ENCODE measurements at places on chromosomes 16 and 17.

DNA sequence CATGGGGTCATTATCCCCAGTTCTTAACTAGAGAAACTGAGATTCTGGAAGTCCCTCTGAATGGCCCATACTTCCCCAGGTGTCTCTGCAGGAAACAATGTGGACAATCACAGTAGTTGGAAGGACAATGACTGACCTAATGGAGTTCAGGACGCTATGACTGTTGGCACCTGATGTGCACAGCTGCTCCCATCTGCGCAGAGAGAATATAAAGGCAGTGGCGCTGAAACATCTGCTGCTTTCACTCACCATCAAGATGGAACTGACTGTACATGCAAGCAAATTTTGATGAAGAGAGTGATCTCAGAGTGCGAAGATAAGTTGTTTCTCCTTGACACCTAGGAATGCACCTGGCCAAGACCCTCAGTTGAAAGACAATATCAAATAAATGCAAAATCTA, 395.7 kb upstream of the ASIC2 start:
- no peak for DNase-seq

- DNase-seq, result peak; percentile 72
These were observed 152.2 kb downstream of the SNX11 start for GRCh38 chr17:48259694-48260291.

DNA sequence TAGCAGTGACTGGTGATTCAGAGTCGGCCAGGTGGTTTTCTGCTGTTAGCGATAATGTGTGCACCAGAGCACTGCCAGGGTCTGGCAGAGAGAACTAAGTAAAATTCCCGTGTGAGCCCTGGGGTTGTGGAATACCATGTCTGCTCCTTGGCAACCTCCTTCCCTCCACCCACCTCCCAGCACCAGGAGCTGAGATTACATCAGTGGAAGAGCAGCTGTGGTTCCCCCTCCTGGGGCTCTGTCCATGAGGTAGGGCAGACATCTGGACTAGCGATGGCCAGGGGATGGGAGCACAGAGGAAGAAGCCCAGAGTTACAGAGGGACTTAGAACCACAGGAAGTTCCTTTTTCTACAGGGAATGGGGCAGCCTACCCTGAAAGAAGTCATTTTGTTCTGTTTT, 15.8 kb downstream of the CLEC10A start:
- no peak for DNase-seq

DNA sequence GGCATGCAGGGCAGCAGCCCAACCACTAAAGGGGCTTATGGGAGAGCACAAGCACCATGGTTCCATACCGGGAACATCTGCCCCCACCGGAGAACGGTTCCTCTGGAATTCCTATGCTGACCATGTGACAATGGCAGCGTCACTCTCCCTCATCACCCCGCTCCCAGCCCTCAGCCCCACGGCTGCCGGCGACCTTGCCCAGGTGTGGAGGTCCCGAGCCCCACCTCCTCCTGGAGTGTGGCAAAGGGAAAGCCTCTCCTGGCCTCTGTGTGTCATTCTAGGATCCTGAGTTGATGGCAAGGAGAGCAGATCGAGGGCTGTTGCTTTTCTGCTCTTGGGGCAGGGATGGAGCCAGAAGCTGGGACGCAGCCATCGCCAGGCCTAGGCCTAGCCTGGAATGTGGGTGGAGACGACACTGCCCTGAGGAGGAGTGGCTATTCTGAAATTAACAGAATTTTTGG, 17.8 kb upstream of the RNPS1 start:
- no peak for DNase-seq

DNA sequence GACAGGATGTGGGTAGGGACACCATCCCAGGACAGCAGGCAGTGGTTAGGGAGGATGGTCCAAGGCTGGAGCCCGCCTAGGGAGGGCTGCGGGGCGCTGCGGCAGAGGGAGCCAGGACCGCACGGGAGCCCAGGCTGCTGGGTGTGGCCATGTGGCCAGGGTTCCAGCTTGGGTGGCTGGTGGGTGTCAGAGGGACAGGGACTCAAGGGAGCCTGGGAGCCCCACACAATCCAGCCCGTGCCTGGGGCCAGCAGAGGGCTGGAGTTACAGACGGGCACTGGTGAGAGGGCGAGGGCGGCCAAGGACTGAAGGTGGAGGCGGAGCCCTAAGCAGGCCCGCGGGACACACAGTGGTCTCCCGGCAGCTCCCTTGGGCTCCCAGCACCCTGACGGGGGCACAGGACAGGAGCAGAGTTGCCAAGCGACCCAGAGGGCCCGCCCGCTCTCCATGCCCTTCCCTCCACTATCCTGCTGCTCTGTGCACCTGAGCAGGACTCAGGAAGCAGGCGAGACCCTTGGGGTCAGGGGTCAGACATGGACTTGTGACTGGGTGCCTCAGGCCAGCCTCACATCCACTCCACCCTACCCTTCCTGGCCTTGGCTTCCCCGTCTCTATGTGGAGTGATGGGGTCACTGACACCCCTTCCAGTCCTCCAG, 7.1 kb downstream of the MRPL28 start:
- no peak for DNase-seq

- DNase-seq, result peak; percentile 70
These were observed 12.8 kb upstream of the GNG13 start for GRCh38 chr16:813204-813915.

DNA sequence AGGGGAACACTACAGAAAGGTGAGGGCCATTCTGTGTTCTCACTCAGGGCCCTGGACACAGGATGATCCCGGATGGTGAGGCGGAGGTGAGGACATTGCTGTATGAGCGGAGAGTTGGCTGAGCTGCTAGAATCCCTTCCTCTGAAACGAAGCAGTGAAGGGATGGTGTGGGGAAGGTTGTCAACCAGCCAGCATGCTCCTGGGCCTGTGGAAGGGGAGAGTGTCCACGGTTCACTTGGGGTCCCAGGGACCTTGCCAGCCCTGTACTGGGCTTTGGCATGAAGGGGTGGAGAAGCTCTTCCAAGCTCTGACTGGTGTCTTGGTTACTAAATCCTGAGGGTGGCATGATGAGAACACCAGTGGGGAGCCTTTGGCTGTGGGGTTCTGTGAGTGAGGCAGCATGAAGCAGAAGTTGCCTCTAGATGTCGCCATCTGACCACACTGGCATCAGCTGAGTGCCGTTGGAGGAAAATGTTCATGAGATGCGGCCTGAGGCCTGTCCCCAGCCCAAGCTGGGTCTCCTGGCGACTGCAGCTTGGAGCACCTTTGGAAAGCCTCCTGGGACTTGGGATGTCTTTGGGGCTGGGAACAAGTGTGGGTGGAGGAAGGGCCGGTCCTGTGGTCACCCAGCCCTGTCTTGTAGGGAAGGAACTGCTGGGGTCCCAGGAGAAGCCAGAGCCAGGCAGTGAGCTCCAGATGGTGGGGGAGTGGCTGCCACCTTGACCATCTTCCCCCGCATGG, 14.8 kb downstream of the PDP2 start:
- peak; percentile 81 for DNase-seq

DNA sequence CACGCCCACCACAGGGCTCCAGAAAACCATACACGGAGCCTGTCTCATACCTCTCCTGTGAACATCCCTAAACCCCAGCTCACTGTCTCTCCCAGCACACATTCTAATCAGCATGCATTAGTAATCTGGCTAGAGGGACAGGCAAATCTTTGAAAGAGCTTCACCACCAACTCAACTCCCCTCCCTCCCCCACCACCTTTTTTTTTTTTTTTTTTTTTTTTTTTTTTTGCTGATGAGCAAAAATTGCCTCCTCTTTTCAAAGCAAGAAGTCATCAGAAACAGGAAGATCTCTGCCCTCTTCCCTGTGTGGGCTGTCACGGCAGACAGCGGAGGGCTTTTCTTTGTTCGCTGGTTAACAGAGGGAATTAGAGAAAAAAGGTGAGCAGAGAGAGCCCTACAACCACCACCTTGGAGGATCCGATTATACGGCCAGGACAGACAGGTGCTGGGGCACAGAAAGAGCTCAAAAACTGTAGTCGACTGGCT, 19.9 kb downstream of the GAS7 start:
- no peak for DNase-seq

GRCh38 chr17:51618476-51618875, 358.1 kb downstream of the UTP18 start:
- no peak for DNase-seq

- DNase-seq, result peak; percentile 78
These were observed 9.2 kb downstream of the CDIP1 start for GRCh38 chr16:4529085-4530060.

DNA sequence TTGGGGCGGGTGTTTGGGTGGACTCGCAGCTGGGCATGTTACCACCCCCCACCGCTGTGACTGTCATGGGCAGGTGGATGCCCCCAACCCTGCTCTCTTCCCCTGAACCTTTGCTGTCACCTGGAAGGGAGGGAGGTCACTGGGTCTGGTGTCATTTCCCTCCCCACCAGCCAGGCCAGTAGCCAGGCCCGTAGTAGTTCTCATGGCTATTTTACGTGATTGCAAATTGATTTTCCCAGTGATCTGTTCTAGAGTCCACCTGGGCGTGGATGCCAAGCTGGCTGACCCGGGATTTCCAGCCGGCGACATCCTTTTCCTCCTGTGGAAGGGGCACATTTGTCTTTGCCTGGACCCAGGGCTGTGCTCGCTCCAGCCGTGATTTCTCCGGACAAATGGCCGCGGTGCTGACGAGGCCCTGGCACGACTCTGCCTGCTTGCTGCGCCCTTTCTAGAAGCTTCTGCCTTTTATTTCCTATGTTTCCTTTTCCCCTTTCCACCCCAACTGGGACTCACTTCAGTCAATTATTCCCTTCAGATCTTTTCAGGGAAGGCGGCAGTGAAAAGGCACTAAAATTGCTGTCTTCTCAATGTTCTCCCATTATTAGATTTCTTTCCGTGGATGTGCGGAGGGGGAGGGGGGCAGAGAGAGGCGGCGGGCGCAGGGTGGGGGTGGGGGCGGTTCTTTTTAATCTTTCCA, 226.9 kb upstream of the CIBAR2 start:
- no peak for DNase-seq

DNA sequence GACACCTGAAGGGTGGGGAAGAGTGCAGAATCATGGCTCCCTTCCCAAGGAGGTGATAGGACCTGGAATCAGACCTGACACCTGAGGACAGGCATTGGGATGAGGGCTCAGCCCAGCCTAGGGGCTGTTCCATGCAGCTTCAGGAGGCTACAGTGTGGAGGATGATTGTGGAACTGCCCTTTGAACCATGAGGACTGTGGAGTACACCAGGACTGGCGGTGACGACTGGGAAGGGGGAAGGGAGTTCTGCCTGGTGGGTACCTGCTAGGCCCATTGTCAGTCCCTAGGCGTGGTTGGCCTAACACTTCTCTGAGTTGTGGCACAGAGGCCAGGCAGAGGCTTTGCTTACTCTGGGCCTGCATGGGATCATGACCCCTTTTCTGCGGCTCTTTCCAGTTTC, 76.1 kb downstream of the MPRIP start:
- no peak for DNase-seq

GRCh38 chr17:77688369-77688768, 270.1 kb upstream of the TNRC6C start:
- no peak for DNase-seq

DNA sequence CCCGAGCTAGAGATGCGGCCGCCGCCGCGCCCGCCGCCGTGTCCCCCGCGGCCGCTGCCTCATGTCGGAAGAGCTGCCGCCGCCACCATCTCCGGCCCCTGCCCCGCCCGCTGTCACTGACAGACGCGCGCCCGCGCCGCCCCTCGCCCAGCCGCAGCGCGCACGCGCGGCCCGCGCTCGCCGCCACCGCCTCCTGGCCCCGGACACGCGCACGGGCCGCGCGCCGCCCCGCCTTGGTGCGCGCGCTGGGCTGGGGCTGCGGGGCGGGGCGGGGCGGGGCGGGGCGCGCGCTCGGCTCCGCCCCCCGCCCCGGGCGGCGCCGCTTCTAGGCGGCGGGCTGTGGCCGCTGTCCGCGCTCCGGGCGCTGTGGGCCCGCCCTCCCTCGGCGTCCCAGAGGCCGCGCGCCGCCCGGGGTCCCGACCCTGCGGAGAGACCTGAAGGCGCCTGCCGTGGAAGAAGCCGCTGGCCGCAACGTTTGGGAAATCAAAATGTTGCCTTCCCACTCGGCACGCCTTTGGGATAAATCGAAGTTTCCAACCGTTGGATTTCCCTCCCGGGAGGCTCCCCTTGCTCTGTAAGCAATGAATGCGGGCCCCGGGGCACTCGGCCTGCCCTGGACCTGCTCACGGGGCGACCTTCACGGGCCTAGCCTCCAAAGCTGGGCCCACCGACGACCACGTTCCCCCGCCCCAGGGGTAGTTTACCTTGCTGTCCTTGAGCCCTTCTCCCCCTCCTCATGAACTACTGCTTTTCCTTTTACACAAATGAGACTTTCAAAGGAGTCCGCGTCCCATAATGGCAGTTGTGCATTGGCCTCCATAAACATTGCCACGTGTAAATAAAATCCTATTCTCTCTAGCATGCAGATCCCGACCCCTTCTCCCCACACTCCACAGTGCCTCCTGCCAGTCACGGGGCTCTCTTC, at the start of gene ADCY9:
TSS of gene ADCY9 (minus strand) at position 118 of the 925 bp plus-strand sequence. CDS start 1,000 bp downstream, outside the sequence.
- peak; percentile 87 for DNase-seq

DNA sequence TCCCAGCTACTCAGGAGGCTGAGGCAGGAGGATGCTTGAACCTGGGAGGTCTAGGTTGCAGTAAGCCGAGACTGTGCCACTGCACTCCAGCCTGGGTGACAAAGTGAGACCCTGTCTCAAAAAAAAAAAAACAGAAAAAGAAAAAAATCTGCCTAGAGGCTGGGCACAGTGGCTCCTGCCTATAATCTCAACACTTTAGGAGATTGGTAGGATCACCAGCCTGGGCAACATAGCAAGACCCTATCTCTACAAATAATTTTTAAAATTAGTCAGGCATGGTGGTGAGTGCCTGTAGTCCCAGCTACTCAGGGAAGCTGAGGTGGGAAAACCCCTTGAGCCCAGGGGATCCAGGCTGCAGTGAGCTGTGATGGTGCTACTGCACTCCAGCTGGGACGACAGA, 17.7 kb downstream of the CUEDC1 start:
- DNase-seq, result no peak

GRCh38 chr17:8018436-8018835, 16.0 kb downstream of the GUCY2D start:
- no peak for DNase-seq

- DNase-seq, result no peak
These were observed 11.5 kb downstream of the SMG6 start for GRCh38 chr17:2292100-2292499.

- no peak for DNase-seq
These were observed 160.6 kb downstream of the PRKCB start for GRCh38 chr16:23996258-23996955.

DNA sequence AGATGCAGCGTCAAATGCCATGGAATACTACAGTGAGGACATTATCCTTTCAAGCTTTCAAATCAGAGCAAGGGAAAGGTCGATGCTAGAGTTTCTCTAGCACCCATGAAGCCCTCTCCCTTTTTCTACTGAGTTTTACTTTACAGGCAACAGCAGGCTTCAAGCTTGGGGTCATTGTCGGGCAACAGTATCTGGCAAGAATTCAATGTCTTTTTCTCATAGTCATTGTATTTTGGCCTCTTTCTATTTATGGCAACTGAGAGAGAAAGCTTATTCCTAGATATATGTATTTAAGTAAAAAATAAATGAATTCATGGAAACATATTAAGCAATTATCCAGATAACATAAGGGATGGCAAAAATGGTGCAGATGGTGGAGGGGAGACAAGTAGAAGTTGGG, 364 bp upstream of the CETP start:
- DNase-seq, result peak; percentile 53

DNA sequence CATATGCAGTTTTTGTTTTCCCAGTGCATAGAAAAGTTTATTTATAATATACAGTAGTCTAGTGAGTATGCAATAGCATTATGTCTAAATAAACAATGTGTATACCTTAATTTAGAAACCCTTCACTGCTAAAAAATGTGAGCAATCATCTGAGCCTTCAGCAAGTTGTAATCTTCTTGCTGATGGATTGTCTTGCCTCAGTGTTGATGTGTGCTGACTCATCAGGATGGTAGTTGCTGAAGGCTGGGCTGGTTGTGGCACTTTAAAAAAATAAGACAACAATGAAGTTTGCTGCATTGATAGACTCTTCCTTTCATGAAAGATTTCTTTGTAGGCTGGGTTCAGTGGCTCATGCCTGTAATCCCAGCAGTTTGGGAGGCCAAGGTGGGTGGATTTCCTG, 13.9 kb upstream of the CAPNS2 start:
- DNase-seq, result no peak
